ENCODE measurements at places on chromosomes 7 and 10.
A peak's percentile ranks its signal among the peaks of the same experiment; 100 is the strongest.

- no peak for DNase-seq
These were observed 24.3 kb downstream of the PTPN12 start for GRCh38 chr7:77561352-77561751.

DNA sequence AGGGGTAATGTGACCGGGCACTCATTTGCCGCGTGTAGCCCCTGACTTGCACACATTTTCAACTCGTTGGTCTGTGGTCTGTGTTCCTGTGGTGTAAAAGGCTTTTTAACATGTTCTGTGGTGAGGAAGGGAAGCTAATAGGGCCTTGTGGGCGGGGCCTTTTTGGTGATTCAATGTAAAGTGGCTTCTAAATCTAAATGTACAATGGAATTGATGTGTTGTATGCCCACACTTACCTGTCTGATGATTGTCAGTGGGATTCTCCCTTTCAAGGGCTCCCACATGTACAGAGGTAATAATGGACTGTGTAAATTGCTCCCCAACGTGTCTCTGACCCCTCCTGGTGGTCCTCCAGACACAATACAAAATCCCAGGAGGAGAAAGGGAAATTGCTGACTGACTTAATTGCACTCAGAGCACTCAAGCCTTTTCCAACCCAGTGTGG lies 43.1 kb upstream of the GATAD1 start:
- no peak for DNase-seq

DNA sequence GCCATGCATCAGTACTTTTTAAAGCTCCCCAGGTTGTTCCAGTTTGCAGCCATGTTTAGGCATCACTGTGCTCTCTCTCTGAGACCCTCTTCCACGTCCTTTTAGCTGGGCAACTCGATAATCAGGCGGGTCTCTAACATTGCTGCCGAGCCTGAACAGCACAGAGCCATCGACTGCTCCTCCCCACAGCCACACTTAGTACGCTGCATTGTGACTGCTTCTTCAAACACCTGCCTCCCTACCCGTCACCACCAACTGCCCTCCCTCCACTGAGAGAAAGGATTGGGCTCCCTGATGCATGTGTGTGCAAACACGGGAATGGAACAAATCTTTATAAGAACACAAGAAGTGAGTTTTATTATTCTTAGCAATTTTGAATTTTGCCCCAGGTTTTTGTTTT lies 11.4 kb upstream of the TACR2 start:
- DNase-seq = no peak

GRCh38 chr7:146875237-146875785 lies 758.7 kb downstream of the CNTNAP2 start:
- no peak for DNase-seq

GRCh38 chr7:135670179-135670578 lies 7.9 kb downstream of the STMP1 start:
- DNase-seq = no peak

DNA sequence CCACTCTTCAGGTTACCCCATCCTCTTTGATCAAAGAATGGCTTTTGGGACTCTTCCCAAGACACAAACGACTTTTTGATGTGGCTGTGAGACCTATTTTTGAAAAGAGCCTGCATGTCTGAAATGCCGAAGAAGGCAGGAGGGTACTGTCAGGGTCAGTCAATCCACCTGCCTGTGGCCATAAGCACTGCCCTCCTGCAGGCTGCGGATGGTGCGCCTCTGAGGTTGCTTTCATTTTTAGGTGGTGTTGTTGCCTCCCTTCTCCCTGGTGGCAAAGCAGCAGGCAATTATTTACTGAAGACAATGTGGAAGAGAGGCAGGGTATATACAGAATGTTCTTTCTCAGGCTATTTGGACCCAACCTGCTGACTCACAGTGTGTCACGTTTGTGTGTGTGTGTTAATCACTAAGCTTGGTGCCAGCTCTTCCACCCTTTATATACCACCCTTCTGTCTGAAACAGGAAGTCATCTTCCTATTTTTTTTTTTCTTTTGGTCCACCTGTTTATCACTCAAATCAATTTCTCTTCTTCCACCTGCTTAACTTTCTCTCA lies 1421.2 kb upstream of the CELF2 start:
- no peak for DNase-seq

GRCh38 chr10:68619595-68619994 lies 59.5 kb downstream of the TET1 start:
- DNase-seq = no peak

DNA sequence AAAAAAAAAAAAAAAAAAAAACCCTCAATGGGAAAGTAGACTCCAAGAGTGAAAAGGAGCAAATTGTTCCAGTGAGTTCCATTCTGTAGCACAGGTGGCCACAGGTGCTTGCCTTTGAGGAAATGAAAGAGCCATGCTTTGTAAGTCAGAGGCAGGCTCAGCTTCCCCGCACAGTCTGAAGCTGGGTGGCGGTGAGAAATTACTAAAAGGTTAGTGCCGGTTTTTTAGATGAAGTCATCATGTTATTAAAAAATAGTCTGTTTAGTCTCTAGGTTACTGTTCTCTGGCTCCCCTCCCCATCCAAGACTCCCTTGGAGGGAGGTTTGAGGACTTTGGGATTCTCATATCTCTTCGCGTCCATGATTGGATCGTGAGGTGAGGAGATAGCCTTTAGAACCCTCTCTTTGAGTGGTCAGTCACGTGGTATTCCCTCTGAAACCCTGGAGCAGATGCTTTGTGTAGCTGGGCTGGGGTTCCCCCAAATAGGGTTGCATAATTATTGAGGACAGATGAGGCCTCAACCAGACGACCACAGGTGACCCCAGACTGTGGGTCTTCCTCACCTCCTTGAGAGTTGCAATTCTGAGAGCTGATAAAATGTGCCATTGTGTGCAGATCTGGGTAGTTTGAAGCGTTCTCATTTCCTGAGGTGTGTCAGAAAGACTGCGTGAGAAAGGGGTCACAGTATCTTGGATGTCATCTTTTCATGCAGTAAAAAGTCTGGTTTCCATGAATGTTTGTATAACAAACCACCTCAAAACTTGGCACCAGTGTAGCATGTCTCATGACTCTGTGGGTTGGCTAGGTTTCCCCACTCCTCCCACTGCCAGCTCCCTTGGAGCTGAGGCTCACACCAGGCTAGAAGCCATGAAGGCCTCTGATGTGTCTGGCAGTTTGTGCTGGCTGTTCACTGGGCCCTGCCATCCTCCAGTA lies 27.1 kb downstream of the OGDH start:
- DNase-seq = peak; percentile 21

DNA sequence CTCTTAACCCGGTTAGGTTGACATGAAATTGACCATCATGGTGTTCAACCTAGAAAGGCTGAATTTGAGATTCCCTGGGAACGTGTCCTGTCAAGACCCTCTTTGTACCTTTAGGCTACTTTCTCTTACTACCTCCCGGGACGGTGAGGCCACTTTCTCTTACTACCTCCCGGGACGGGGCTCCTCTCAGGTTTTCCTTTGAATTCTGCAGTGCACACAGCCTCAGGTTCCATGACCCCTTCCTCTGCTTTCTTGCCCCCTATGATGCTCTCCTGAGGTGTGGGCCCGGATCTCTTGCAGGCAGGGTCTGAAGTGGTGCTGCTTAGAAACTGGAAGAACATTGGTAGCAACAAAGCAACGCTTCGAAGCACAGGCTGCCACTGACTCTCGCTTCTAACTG lies 155.3 kb downstream of the CAMK1D start:
- DNase-seq = no peak

GRCh38 chr7:20107582-20107981 lies 109.6 kb downstream of the MACC1 start:
- DNase-seq = no peak

DNA sequence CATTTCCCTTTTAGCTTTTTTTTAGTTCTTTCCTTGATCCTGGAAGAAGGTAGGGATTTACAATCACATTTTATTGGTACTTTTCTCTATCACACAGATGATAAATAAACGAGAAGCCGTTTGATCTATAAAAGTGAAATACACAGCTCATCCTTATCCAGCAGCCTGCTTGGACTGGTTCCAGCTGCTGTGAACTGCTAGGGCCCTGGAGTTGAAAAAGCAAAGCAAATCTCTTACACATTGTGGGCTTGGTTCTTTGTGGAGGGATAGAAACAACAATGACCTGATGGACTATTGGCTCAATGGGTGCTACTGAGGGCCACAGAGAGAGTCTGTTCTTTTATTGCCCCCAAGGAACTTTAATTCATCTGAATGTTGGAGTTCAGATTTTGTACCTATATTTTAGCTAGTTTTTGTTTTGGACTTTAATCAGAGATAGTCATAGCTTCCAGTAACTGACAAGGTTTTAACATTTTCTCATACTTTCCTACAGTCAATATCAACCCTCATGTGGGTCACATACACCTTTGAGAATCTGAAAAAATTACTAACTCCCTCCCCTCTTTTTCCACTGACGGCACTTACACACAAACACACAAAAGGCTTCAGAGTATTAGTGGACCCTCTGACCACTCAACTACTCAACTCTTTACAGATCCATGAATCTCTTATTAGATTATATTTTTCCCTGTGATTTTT lies 91.6 kb upstream of the CCDC6 start:
- DNase-seq = no peak
